ENCODE measurements at places on chromosomes 7 and 10. TPM values are rescaled to one million over a fixed set of nuclear protein-coding genes. Genes with fewer than 3 reads are reported as not detected.

- no peak overlapping the region for H3K4me3 ChIP-seq
- H3K27ac ChIP-seq, result no peak overlapping the region
- no peaks in the 10 kb centered on the region for H3K36me3 ChIP-seq
- H3K4me1 ChIP-seq, result no peaks in the 10 kb centered on the region
These were observed 35.9 kb downstream of the SVOPL start for GRCh38 chr7:138665249-138665648.

- H3K4me1 ChIP-seq, result no peaks in the 10 kb centered on the region
- H3K36me3 ChIP-seq, result no peaks in the 10 kb centered on the region
- no peak overlapping the region for H3K4me3 ChIP-seq
- DNase-seq, result no peak
- H3K27me3 ChIP-seq, result no peaks in the 10 kb centered on the region
These were observed 89.3 kb upstream of the RET start for GRCh38 chr10:42987575-42987974.

GRCh38 chr7:35316549-35316948 is 62.6 kb upstream of the TBX20 start:
- H3K27me3 ChIP-seq, result no peaks in the 10 kb centered on the region
- H3K36me3 ChIP-seq, result no peaks in the 10 kb centered on the region
- DNase-seq, result no peak
- H3K27ac ChIP-seq, result no peak overlapping the region

- H3K4me3 ChIP-seq, result no peak overlapping the region
- no peak for DNase-seq
- H3K36me3 ChIP-seq, result no peaks in the 10 kb centered on the region
- H3K27ac ChIP-seq, result no peak overlapping the region
These were observed 49.2 kb downstream of the SVIL start for GRCh38 chr10:29585488-29585976.

DNA sequence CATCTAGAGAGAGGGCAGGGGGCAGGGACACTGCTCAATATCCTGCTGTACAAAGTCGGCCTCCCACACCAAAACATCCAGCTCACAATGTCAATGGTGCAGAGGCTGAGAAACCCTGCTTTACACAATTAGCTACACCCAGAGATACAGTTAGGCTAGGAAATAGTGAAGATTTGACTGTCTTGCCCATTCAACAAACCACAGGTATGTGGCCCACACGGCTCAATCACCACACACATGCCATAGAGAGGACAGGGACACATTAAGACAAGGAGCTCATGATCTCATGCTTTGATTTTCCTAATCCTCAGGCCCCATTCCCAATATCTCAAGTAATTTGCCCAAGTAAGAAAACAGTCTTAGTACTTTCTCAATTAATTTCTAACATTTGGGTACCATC is 110.4 kb downstream of the OSBPL3 start:
- H3K36me3 ChIP-seq, result peaks cover 13% of the 10 kb centered on the region
- no peaks in the 10 kb centered on the region for H3K4me1 ChIP-seq
- H3K27me3 ChIP-seq, result no peaks in the 10 kb centered on the region
- no peak for DNase-seq

- H3K27ac ChIP-seq, result no peak overlapping the region
- no peak for DNase-seq
- H3K27me3 ChIP-seq, result no peaks in the 10 kb centered on the region
- H3K36me3 ChIP-seq, result no peaks in the 10 kb centered on the region
These were observed 98.8 kb downstream of the SDK1 start for GRCh38 chr7:3399858-3400257.

- H3K27me3 ChIP-seq, result no peaks in the 10 kb centered on the region
- no peaks in the 10 kb centered on the region for H3K36me3 ChIP-seq
- H3K4me3 ChIP-seq, result peak overlapping the region; percentile 33
- no peak for DNase-seq
- peak overlapping the region; percentile 84 for H3K27ac ChIP-seq
These were observed 686 bp upstream of the MIOS start for GRCh38 chr7:7565746-7566650.

- H3K4me3 ChIP-seq, result no peak overlapping the region
- H3K4me1 ChIP-seq, result no peaks in the 10 kb centered on the region
- no peaks in the 10 kb centered on the region for H3K36me3 ChIP-seq
These were observed 78.7 kb upstream of the ABI1 start for GRCh38 chr10:26939290-26939961.

DNA sequence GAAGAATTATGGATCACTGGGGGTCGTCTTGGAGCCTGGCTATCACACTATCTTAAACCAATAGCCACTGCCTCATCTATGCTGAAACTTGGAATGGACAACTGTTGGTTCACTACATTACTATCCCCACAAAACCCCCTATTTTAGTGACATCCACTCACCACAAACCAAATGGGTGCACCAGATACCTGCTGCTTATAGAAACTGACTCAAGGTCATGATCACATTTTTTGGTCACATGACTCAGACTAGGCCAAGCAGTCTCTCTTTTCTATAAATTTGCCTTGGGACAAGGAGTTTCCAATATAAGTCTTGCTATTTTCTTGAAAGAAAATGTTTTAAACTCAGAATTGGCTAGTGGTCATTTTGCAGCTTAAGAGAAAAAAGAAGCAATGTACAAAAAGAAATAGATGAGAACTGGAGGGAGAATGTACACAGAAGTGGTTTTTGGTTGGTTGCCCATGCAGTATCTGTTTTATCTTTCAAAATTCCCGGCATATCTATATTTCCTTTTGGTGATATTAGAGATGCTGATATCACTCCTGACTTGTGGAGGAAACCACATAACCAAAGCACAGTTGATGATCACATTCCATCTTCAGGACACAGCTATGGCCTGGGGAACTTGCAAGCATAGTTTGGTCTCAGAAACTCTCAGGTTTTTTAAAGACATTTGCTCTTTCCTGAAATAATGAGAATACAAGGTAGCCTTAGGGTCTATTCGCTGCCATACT is 85.2 kb upstream of the CACNA2D1 start:
- no peaks in the 10 kb centered on the region for H3K4me1 ChIP-seq
- no peaks in the 10 kb centered on the region for H3K36me3 ChIP-seq
- H3K27me3 ChIP-seq, result no peaks in the 10 kb centered on the region
- no peak for DNase-seq

- no peaks in the 10 kb centered on the region for H3K27me3 ChIP-seq
- no peak overlapping the region for H3K4me3 ChIP-seq
- no peak for DNase-seq
These were observed 130.8 kb downstream of the PAXIP1 start for GRCh38 chr7:154871928-154872750.

DNA sequence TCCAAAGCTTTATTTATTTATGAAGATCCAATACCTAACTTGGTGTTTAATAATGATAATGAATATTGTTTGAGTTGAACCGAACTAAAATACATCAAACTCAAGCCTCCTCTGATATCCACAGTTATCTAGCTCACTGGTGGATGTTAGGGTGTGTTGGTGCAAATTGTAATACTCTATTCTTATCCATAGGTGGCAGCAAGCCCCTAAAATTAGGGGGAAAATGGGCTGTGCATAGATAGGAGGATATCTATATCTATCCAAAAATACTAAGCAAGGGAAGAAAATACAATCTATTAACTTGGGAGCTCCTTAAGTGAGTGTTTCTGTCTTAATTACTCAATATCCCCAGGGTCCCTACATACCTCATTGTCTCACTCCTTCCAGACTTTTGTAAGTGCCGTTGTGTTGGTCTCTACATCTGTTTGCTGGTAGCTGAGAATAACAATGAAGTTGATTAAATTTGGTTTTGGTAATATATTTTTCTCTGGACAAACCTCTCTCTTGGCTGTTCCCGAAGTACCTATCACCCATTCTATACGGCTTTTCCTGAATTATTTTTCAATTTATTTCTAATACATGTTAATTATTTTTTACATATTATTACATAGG is 55.0 kb upstream of the VWDE start:
- H3K27ac ChIP-seq, result no peak overlapping the region
- DNase-seq, result peak; percentile 20
- H3K36me3 ChIP-seq, result no peaks in the 10 kb centered on the region
- H3K27me3 ChIP-seq, result no peaks in the 10 kb centered on the region
- no peak overlapping the region for H3K4me3 ChIP-seq

DNA sequence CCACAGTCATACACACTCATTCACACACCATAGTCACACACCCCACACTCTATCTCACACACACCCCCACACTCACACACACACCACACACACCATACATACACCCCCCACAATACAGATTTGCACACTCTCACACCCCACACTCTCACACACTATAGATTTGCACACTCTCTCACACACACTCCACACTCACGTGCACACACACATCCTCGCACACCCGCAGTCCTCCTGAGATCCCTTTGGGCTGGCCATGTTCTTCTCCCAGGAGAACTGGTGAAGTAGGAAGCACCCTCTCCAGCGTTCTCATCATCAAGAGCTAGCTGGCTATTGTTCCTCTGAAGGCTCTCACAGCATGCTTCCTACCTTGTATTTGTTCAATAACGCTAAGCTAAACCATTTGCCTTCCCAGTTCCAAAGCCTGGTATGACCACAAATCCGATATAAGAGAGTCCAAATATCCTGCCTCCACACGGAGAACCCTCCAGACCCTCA is 86.2 kb downstream of the HECW1 start:
- no peak overlapping the region for H3K4me3 ChIP-seq
- H3K27me3 ChIP-seq, result no peaks in the 10 kb centered on the region
- H3K4me1 ChIP-seq, result no peaks in the 10 kb centered on the region
- no peaks in the 10 kb centered on the region for H3K36me3 ChIP-seq
- DNase-seq, result no peak

GRCh38 chr7:50304911-50305582 is 531 bp downstream of the IKZF1 start:
- peaks cover 4% of the 10 kb centered on the region for H3K36me3 ChIP-seq
- peak; percentile 70 for DNase-seq
- no peaks in the 10 kb centered on the region for H3K27me3 ChIP-seq
- H3K4me1 ChIP-seq, result peaks cover 57% of the 10 kb centered on the region
- peak overlapping the region; percentile 96 for H3K4me3 ChIP-seq

GRCh38 chr7:28102797-28103196 is 77.8 kb downstream of the JAZF1 start:
- H3K36me3 ChIP-seq, result no peaks in the 10 kb centered on the region
- H3K27ac ChIP-seq, result no peak overlapping the region
- no peaks in the 10 kb centered on the region for H3K4me1 ChIP-seq

- H3K4me3 ChIP-seq, result no peak overlapping the region
- H3K27me3 ChIP-seq, result no peaks in the 10 kb centered on the region
- no peaks in the 10 kb centered on the region for H3K36me3 ChIP-seq
- H3K4me1 ChIP-seq, result no peaks in the 10 kb centered on the region
- no peak overlapping the region for H3K27ac ChIP-seq
These were observed 38.9 kb downstream of the CACNA2D1 start for GRCh38 chr7:82404652-82405051.

DNA sequence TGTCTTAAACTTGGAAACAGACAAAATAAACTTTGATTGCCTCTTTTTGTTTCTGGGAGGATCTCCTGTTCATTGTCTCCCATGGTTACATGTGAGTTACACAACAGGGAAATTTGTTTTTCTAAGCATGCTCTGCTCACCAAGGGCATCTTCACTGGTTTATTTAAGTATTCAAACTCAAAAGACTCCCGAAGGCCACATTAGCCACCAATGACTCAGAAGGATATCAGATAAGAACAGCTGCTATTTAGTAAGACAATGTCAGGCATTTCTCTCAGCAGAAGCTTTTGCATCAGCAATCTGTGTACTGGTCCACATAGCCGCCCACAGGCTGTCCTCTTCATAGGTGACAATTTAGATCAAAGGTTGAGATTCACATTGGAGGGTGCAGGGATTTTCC is 19.3 kb downstream of the OR6B1 start:
- DNase-seq, result no peak
- no peaks in the 10 kb centered on the region for H3K27me3 ChIP-seq
- no peaks in the 10 kb centered on the region for H3K4me1 ChIP-seq
- no peaks in the 10 kb centered on the region for H3K36me3 ChIP-seq
- no peak overlapping the region for H3K4me3 ChIP-seq

DNA sequence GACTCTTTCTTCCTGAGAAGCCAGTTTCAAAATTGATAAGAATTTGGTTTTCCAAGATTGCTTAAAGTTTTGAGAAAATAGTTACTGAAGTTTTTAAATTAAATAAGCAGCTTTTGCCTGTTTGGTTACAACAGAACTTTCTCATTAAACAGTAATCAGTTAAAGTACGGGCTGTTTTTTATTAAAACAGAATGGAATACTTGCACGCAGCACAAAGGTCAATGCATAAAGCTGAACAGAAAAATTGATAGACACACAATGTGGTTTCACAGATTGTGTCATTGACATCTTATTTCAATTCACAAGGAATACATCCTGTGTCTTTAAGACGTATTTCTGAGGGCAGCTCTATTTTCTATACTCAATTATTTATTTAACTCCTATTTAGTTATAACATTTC is 192.2 kb downstream of the PRKG1 start:
- H3K27ac ChIP-seq, result no peak overlapping the region
- H3K36me3 ChIP-seq, result no peaks in the 10 kb centered on the region
- H3K4me1 ChIP-seq, result no peaks in the 10 kb centered on the region
- no peak for DNase-seq

DNA sequence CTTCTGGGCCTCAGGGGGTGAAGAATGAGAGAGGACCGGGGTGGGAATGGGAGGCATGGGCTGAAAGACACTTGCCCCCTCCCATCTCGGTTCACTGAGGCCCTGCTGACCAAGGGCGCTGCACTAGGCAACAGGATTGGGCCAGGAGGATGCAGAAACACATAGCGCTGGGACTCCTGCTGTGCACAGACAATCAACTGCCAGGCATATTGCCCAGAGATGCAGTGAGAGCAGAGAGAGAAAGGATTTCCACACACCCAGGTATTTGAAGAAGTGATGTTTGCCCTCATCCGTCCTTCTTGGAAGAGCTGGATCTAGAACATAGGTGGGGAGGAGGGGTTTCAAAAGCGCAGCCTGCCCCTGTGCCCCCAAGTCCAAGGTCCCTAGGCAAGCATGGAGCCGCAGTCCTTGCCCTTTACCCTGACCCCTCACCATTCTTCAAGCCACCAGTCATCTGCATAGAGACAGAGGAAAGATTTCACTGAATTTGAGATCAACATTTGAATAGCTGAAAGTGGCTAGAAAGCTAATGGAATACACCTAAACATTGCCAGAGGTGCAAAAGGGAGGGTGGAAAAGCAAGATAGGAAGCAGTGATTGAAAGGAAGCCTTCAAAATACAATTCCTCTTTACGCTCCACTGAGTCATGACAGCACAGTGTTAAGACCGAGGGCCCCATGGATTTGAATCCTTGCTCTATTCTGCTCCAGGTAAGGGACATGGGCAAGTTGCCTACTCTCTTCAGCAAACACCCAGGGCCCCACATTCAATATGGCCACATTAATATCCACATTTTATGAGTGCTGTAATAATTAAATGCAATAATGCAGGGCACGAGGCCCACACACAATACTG is 44.2 kb upstream of the TNS3 start:
- no peaks in the 10 kb centered on the region for H3K27me3 ChIP-seq
- DNase-seq, result no peak
- no peak overlapping the region for H3K27ac ChIP-seq
- H3K36me3 ChIP-seq, result no peaks in the 10 kb centered on the region

GRCh38 chr10:117652228-117653169 is 110.0 kb downstream of the EMX2 start:
- H3K36me3 ChIP-seq, result no peaks in the 10 kb centered on the region
- H3K27ac ChIP-seq, result no peak overlapping the region
- H3K4me1 ChIP-seq, result no peaks in the 10 kb centered on the region

The EPO gene
- not detected for total RNA-seq

The AKR1D1 gene
- not detected for total RNA-seq

The ASZ1 gene
- not detected for total RNA-seq

The TMEM130 gene
- not detected for total RNA-seq

The MCM10 gene
- total RNA-seq, result not detected
